ENCODE measurements at places on chromosomes 1 and 21. TPM values are rescaled to one million over a fixed set of nuclear protein-coding genes. Genes with fewer than 3 reads are reported as not detected.

- no peak for DNase-seq
These were observed 341.8 kb downstream of the NPHP4 start for GRCh38 chr1:5650283-5651026.

GRCh38 chr1:66267201-66267940 is 266.6 kb upstream of the SGIP1 start:
- DNase-seq = no peak

DNA sequence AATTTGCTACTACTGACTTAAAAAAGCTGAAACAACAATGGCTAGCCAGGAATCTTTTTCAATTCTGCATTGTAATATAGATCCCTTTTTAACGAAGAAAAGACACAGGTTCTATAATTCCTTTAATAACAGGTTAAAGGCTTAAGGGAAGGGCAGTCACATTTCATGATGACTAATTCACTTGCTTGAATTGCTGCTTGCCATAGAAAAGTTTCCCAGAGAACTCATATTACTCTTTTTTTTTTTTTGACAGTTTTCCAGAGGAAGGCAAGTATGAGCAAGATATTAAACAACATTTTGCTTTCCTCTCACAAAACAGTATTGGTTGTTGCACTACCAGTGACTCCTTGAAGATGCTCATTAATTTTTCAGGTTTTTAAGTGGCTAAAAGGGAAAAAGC is 60.9 kb downstream of the IL23R start:
- DNase-seq = no peak

- DNase-seq = no peak
These were observed 441.6 kb downstream of the OMA1 start for GRCh38 chr1:58104960-58105359.

SYT14 gene
- 0.05 TPM for total RNA-seq

SV2A gene
- 1.8 TPM for total RNA-seq

FAM72A gene
- total RNA-seq = 8.5 TPM

Data from thymus (tissue), 14 donors.